Activated CD8-positive, alpha-beta memory T cell treated with anti-CD3 and anti-CD28 coated beads for 1 hour (primary cell): ENCODE measurements at places on chromosomes 6 and 20.

DNA sequence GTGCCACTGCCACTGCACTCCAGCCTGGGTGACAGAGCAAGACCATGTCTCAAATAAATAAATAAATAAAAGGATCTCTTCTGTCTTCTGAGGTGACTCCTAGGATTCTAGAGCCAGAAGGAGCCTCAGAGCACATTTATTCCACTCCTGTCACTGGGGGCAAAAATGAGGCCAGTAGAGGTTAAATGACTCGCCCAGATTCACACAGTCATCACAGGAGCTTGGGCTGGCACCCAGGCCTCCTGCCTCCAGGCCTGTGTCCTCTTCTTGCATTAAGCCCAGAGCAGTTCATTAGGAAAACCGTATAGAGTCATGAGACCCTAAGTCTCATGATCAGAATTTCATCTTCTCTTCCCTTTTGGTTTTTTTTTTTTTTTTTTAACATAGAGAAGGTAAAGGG lies 243.3 kb downstream of the NRN1 start:
- DNase-seq, result no peak

- DNase-seq, result no peak
Measured at GRCh38 chr6:6897140-6897539, 210.6 kb upstream of the RREB1 start.

- DNase-seq, result no peak
Measured at GRCh38 chr6:35181308-35181932, 32.3 kb upstream of the SCUBE3 start.

- no peak for DNase-seq
Measured at GRCh38 chr6:131167773-131168172, 32.5 kb downstream of the AKAP7 start.

DNA sequence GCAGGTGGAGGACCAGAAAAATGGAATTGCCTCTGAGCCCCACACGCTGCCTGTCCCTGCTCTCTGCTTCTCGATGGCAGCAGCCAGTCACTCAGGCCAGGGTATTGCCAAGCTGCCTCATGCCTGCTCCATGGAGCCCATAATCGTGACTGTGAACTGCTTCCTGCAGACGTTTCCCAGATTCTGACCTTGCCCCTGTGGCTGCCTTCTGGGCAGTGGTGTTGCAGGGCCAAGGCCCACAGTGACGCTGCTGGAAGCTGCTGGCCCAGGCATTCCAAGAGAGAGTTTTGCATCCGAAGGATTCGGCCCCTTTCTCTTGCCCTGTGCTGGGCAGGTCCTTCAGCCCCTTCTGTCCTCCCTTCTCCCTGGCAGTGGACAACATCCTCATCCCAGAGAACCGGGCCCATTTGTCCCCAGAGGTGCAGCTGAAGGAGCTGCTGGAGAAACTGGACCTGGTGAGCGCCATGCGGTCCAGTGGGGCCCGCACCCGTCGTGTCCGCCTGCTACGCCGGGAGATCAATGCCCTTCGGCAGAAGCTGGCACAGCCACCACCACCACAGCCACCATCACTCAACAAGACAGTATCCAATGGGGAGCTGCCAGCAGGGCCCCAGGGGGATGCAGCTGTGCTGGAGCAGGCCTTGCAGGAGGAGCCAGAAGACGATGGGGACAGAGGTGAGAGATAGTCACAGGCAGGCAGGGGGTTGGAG lies 14.5 kb downstream of the BRPF3 start:
- no peak for DNase-seq

DNA sequence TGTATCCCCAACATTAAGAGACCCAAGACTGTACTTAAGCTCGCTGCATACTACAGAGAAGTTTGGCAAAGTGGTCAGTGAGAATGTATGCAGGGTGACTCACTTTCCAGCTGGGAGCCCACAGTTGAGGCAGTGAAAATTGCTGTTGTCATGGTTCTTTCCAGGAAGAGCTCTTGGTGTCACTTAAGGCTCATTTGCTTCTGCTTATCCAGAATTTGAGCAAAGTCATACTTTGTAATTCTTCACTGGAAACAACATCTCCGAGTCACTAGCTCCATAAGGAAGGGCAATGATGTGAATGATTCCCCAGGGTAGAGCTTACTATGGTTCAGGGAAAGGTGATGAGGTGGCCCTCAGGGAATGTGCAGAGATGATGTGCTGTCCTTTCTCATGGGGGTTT lies 65.4 kb upstream of the FBXL4 start:
- DNase-seq, result no peak

DNA sequence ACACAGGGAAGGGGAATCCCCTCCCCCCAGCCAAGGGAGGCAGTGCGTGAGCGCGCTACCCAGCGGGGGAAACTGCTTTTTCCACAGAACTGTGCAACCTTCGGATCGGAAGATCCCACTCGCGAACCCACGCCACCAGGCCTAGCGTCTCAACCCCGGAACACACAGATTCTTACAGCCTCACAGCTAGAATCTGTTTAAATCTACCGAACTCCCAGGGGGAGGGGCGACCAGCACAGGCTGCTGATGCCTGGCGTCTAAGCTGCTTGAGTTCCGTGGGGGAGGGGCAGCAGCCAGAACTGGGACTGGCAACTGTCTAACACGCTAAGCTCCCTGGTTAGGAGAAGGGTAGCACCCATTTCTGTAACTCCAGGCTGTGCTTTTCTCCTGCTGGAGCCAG lies 217.3 kb upstream of the TENT5A start:
- DNase-seq, result no peak

DNA sequence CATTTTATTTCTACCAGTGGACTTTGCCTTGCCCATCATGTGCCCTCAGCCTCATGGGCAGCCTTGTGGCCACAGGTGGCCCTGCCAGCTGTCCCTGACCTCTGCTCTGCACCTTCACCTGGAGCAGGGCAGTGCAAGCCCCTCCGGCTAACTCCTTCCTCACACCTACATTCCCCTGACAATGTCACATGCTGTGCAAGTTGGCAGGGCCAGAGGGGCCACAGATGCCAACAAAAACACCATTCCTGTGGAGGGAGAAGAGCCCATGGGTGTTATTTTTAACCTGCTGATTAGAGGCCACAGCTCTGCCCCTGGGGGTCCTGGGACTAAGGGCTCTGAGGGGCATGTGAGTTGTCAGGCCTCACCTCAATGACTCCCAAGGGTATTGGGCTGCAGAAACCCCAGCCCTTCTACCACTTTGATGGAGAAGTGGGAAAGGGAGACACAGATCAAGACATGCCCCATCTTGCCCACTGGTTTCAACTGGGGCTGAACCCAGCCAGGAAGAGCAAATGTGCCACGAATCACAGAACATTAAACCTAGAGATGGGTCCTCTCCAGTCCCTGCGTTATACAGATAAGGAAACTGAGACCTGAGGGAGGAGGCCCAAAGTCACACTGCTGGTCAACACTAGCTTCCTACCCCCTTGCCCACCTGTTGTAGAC lies 65.0 kb downstream of the MRPL14 start:
- no peak for DNase-seq

DNA sequence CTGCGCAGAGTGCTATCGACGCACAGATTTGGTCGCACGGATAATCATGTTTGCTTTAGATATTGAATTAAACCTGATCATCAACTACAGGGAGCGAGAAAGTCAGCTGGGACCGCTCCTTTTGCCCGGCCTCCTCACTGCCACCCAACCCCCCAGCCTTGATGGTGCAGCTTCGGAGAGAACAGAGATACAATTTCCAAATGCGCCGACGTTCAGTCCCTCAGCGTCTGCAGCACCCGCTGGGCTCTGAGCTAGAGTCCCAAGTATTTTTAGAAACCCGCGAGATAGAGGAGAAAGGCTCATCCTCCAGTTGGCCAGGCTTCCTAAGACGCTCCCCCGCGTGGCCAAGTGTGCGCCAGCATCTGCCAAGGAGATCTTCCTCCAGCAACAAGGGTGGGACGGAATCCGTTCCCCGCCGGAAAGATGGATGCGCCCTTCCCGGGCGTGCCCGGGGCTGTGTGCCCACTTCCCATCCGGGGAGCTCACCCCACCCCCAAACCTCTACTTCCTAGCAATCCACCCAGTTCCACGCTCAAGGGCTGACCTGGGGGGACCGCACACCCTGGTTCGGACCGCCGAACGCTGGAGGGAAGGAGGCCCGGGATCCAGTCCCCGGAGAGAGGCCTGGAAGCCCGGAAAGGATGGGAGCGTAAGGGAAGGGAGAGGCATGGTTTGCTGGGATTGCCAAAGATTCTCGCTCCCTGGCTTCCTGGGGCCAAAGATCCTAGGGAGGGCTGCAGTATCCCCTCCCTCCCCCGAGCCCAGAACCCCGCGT lies 4.1 kb downstream of the NKX2-2 start:
- DNase-seq, result no peak

DNA sequence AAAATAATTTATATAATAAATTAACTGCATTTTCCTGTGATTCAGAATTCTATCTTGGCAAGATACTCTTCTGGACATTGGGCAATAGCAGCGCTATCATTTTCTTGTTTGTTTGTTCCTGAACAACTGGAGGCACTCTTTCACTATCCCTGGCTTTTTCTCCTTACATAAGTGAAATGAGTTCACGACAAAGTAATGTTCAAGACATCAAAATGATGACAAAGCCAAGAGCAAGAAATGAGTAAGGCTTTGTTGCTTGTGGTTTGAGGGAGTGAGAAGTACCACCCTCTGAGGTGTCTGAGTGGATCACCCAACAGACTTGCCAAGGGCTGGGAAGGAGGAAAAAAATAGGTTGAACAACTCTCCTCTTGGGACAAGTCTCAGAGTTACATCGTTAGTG lies 466.6 kb upstream of the JAG1 start:
- DNase-seq, result no peak

- DNase-seq, result no peak
Measured at GRCh38 chr6:134374491-134375219, 56.7 kb upstream of the SGK1 start.

GRCh38 chr20:13844296-13844695 lies 59.5 kb downstream of the NDUFAF5 start:
- DNase-seq, result no peak

GRCh38 chr6:165805067-165805555 lies 142.1 kb upstream of the PDE10A start:
- DNase-seq, result no peak

GRCh38 chr6:37579444-37580067 lies 79.9 kb upstream of the CCDC167 start:
- DNase-seq, result no peak

DNA sequence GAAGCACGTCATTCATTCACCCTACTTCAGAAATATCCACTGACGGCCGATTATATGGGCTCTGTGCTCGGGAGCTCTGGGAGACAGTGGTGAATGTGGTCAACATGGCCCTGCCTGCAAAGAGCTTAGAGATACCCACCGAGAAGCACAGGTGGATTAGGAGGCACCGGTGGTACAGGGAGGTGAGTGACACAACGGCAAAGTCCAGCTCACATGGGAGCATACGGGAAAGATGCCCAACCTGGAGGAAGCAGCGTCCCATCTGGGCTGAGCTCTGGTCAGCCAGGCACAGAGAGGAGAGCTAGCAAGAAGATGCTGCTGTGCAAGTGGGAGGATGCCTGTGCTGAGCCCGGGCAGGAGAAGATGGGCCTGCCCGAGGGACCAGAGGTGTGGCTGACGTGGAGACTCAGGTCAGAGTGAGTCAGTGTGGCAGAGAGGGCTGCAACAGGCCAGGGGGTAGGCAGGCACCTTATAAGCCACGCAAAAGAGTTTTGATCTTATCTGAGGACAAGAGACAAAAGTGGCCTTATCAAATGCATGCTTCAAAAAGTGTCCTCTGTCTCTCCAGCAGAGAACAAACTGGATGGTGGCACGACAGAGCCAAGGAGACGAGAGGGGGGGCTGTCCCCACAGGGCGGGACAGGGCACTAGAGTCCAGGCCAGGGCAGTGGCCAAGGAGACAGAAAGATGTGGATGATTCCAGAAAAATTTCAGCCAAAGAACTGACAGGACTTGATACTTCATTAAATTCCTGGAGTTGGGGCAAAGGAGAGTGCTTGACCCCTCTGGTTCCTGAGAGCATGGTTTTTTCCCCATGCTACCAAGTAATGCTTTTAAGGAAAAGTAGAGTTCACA lies 214.6 kb upstream of the SNX9 start:
- no peak for DNase-seq

DNA sequence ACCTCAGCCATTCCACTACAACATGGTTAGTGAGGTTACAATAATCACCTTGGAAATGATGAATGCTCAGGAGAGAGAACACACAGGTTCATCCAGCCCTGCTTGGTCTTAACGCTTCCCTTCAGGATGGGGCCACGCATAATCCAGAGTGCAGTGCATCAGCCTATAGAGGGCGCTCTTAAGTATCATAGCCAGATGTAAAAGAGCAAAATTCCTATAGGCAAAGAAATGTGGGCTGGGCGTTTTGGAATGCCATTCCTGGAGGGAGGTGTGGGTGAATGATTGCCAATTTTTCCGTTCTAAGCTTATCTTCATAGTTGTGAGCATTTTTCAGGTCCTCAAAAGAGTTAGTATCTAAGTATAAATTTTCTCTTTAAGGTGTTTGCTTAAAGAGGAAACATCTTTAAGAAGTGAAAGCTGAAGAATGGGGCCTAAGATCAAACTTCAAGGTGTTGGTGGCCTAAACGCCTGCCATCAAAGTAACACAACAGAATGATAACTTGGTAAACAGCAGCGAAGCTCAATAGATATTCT lies 1.8 kb downstream of the RIPOR2 start:
- no peak for DNase-seq

- DNase-seq, result no peak
Measured at GRCh38 chr20:24816907-24817306, 132.2 kb upstream of the CST7 start.

GRCh38 chr6:144957236-144957937 lies 672.3 kb downstream of the UTRN start:
- no peak for DNase-seq

DNA sequence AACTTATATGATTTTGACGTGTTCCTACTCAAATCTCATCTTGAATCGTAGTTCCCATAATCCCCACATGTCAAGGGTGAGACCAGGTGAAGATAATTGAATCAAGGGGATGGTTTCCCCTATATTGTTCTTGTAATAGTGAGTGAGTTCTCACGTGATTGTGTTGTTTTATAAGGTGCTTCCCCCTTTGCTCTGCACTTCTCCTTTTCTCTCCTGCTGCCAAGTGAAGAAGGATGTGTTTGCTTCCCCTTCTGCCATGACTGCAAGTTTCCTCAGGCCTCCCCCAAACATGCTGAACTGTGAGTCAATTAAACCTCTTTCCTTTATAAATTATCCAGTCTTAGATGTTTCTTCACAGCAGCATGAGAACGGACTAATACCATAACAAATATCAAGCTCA lies 83.2 kb downstream of the MANEA start:
- DNase-seq, result no peak

- no peak for DNase-seq
Measured at GRCh38 chr6:36924778-36925374, 29.7 kb upstream of the PI16 start.

DNA sequence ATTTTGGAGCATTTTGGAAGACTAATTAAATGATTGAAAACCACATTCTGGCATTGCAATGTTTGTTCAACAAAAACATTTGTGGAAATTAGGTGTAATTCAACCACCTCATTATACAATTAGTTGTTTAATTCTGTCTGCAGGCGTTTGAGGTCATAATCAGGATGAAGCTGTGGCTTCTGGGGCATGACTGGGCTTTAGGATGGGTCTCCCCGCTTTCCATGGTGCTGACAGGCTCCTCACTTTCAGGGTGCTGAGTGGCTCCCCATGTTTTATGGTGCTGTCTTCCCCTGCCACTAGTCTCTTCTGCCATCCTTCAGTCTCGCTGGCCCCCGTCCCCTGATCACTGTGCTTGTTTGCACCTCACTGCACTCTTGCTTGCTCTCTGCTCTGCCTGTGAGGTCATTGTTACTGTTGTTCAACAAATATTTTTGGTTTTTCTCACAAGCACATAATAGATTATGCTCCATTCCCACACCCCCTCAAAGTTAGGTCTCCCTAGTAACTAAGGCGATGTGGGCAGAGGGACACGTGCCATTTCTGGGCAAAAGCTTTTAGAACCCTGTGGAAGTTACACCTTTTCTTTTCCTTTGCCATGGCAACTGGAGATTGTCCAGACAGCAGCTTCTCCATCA lies 25.4 kb upstream of the ZNF831 start:
- no peak for DNase-seq
